ENCODE measurements at places on chromosomes 1 and 21.

- DNase-seq = no peak
These were observed 27.7 kb downstream of the RRAGC start for GRCh38 chr1:38831731-38832369.

GRCh38 chr1:27400082-27400962 lies 7.9 kb downstream of the GPR3 start:
- DNase-seq = no peak

GRCh38 chr1:228955691-228956090 lies 220.4 kb downstream of the RHOU start:
- DNase-seq = no peak

DNA sequence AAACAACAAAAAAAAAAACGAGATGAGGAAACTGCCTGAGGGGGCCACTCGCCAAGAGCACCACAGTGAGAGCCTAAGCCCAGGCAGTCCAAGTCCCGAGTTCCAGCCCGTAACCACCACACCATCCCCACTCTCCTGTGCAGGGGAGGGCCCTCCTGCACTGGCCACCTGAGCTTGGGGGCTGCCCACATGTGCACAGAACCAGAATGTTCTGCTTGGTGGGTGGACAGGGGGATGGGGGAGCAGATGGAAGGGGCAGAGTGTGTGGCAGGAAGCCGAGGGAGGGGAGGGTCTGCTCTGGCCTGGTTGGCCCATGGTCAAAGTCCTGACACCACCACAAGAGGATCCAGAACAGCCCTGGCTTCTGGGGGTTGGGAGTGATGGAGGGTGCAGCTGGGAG lies 17.6 kb downstream of the ADPRS start:
- DNase-seq = no peak
